ENCODE measurements at places on chromosomes 13 and 19.

DNA sequence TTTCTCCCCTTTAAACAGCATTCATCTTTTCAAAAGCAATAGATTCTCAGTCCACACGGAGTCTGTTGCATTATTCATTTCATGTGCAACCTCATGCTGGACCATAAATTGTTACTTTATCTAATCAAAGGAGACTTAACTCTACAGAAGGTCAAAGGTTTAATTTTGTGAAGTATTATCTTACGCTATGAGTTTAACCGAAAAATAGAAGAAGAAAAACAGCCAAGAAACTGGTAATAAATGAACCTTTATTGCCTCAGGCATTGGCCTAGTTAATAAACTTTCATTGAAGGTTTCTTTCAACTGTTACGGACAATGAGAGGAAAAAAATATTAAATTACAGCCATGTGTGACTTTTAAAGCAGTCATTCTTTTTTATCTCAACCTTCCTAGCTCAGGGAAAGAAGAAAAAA, 223.6 kb downstream of the DACH1 start:
- DNase-seq, result no peak

DNA sequence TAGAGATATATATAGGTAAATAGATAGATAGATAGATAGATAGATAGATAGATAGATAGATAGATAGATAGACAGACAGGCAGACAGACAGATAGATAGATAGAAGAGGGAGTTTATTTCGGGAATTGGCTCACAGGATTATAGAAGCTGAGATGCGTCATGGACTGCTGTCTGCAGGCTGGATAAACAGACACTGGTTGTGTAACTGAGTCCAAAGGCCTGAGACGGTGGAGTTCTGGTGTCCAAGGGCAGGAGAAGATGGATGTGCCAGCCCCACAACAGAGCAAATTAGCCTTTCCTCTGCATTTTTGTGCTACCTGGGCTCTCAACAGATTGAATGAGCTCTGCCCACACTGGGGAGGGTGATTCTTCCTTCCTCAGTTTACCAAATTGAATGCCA, 2.7 kb downstream of the CYP4F3 start:
- DNase-seq, result no peak

GRCh38 chr19:30718707-30719106, 346.5 kb downstream of the ZNF536 start:
- DNase-seq, result no peak

DNA sequence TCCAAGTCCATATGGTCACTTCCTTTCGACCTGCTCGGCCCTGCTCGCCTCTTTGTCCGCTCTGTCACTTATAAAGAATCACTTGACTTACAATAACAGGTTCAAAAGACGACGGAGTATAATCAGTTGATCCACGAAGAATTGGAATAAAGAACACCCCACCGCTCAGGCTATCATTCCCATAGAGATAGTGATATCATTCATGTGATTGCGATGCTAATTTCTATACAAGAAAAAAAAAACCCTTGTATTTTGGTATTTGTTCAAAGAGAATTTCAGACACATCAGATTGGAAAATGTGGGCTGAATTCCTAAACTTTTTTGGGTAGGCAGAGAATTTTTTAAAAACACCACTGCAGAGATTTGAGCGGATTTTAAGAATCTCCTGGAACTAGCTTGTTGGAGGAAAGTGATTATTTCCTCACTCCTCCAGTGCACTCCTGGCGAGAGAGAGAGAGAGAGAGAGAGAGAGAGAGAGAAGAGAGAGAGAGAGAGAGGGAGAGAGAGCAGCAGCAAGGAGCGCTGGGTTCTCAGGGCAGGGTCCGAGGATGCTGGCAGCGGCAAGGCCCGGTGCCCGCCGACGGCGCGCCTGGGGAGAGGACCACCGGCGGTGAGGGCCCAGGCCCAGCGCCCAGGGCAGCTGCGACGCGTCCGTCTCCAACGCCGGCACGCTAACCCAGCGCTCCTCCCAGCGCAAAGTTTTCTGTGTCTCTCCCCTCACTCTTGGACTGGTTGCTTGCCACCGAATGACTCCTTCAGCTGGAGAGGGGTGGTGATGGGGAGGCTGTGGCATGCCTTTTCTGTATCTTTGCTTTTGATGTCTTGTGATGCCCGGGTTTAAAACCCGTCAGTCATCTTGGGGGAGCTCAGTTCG, 149.0 kb upstream of the ZNF536 start:
- DNase-seq, result no peak

DNA sequence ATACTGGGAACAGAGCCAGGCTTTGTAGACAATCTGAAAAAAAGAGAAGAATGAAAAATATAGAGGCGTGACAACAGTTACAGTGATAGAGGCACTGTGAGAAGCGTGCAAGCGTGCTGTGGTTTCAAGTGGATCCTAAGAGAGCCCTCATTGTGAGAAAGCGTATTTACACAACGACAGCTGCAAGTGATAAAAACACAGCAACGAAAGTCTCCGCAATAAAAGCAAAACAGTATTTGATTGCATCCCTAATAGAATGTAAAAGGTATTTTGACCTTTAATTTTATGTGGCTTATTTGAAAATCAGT, 642.7 kb upstream of the ARGLU1 start:
- DNase-seq, result no peak

DNA sequence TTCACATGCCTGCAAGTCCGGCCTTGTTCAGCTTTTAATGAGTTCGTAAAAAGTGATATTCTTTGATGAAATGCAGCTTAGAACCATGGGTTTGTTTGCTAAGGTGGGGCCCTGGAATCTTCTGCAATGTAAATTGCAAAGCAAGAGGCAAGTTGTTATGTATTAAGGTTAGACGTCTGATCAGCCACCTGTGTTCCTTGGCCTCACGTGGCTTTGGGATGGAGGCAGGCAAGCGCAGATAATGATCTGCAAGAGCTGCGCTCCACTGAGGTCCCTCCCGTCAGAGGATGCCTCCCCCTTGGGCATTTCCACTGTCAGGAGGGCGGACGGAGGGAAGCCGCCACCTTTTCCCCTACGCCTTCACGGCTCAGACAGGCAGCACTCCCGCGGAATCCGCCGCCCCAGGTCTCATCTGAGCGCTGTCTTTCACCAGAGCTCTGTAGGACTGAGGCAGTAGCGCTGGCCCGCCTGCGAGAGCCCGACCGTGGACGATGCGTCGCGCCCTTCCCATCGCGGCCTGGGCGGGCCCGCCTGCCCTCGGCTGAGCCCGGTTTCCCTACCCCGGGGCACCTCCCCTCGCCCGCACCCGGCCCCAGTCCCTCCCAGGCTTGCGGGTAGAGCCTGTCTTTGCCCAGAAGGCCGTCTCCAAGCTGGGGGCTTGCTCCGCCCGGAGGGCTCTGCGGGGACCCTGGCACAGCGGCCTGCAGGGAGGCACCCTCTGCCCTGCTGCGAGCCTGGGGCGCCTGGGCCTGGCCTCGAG, 110.9 kb downstream of the CRYL1 start:
- DNase-seq, result no peak

DNA sequence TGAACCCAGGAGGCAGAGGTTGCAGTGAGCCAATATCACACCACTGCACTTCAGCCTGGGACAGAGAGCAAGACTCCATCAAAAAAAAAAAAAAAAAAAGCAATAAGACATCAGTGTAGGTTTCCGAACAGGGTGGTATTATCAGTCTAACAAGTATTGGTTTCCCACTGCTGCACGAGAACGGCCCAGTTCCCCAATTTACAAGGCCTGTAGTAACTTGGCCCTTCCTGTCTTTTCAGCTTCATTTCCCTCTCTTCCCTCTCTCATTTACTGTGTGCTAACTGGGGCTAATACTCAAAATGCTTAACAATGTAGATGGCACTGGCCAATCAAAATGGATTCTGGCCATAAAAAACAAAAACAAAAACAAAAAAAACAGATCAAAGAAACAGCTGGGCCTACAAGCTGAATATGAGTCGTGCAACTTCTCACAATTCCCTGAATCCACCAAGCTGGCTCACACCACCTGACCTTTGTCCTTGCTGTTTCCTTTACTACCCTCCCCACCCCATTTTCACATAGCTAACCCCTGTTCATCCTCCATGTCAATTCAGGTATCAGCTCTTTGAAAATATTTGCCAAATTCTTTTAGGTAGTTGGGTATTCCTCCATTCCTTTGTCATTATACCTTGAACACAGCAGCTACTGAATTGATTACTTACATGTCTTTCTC, 2.4 kb downstream of the TEX101 start:
- DNase-seq, result no peak

DNA sequence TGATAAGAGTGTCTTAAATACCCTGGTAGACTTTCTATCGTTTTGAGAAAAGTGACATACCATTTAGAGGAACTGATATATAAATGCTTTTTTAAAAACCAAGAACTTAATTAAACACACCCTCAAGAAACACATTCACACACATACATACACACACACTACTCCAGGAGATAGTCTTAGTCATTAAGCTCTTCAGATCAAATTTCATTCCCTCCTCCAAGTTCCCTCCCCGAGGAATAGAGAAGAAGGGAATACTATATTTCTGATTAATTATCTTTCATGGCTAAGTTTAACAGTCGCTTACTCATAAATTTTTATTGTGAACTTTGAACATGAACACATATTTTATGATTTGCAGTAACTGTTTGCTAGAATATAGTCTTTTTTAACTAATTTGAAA, 1109.5 kb downstream of the SLITRK1 start:
- DNase-seq, result no peak

- DNase-seq, result no peak
These were observed 7.7 kb downstream of the HOOK2 start for GRCh38 chr19:12767666-12768065.

DNA sequence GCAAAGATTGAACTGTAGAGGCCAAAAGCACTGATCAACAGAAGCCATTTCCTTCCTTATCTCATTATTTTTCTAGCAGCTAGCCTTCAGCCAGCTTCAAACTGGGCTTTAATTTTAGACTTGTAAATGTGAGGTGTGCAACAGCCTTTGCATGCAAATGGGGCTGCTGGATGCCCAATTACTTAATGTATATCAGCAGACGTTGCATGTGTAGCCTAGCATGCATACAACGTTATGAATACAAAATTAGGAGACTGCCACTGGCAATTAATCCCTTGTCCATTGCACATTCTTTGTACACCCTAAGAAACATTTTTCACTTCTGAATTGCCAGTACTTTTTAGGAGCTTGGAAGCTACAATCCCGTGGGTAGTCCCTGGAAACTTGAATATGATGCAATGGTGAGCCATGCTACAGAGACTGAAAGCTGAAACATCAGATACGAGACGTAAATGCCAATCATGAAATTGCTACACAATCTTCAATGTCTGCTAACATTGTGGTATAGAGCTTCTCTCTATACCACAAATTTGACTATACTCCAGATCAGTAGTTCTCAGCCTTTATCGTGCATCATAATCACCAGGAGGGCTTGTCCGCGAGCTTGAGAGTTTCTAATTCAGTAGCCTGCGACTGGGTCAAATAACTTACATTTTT, 20.2 kb downstream of the EPSTI1 start:
- no peak for DNase-seq

DNA sequence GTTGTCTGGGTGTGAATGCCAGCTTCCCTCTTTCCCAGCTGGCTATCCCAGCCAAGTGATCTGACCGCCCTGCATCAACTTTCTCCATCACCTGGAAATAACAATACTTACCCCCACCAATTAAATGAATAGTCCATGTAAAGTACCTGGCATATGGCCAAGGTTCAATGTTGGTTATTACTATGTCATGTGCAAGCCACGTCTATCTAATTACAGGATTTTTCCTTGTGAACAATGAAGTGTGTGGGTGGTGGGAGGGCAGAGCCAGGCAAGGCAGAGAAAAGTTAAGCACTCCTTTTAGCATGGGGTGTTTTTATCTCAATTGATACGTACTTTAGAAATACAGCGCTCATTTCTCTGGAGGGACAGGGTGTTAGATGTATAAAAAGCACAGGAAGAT, 121.1 kb downstream of the NHLRC3 start:
- DNase-seq, result no peak

DNA sequence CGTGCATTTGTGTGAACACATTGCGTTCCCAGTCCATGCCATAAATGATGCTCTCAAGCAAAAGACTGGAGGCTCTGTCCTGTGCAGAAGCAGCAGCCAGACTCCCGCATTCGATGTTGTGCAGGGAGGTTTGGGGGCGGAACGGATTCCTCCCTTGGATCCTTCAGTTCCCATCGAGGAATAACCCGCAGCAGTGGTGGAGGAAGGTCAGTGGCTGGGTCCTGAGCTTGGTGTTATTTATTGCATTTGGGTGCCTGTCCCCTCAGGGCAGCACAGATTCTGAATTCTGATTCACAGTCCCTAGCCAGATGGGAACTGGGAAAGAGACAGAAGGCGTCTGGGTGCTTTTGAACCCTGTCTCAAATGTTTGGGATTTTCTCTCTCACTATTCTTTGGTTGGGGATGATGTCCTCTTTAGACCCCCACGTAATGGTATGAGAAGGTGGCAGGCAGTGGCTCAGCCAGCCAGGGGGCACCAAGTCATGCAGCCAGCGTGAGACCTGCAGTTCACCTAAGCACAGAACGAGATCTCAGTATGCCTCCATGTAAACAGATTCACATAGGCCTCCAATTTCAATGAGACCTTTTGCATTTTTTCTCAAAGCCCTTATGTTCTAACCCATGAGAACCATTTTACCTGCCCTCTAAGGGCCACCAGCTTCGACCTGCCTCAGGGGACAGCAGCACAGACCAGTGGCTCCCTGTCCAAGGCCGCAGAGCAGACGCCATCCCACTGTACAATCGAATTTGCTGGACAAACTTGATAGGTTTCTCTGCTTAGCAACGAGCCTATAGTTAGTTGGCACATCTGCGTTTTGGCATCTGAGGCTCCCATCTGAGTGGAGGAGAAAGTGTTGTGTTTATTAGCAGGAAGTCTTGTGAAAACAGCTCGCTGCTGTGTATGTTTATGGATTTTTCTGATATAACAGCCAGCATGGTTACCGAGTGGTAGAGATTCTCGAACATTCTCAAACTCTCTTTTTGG, 17.8 kb downstream of the KCTD15 start:
- DNase-seq, result no peak

DNA sequence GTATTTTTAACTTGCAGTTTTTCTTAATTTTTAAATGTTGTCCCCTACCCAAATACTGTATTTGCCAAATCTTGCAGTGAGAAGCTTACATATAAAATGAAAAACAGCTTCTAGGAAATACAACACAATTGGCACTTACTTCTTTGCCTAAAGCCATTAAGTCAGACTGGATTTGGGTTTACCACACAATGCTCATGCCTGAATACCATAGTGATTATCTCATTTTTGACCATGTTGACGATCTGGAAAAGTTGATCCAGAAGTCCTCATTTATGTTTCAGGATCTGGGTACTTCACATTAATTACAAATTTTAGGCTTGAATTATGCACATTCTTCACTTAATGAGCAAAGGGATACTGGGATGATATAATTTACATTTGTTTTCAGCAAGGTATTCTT, 2.4 kb downstream of the RNF6 start:
- no peak for DNase-seq

GRCh38 chr19:2339644-2340310, 11.3 kb downstream of the SPPL2B start:
- no peak for DNase-seq

GRCh38 chr19:13051557-13052165, 51.0 kb downstream of the LYL1 start:
- no peak for DNase-seq

All from CD8-positive, alpha-beta memory T cell (primary cell).